Activated T-helper 1 cell treated with anti-CD3 and anti-CD28 coated beads, Interleukin-12 subunit alpha, Interleukin-12 subunit beta, Interleukin-2, Interleukin-4 antibody, amounts not matched to agents 30 ng/mL and 10 ng/mL and 1 ng/mL, durations not matched to agents 14 hours and 24 hours and 36 hours (primary cell): ENCODE measurements at places on chromosomes 13 and 19.

DNA sequence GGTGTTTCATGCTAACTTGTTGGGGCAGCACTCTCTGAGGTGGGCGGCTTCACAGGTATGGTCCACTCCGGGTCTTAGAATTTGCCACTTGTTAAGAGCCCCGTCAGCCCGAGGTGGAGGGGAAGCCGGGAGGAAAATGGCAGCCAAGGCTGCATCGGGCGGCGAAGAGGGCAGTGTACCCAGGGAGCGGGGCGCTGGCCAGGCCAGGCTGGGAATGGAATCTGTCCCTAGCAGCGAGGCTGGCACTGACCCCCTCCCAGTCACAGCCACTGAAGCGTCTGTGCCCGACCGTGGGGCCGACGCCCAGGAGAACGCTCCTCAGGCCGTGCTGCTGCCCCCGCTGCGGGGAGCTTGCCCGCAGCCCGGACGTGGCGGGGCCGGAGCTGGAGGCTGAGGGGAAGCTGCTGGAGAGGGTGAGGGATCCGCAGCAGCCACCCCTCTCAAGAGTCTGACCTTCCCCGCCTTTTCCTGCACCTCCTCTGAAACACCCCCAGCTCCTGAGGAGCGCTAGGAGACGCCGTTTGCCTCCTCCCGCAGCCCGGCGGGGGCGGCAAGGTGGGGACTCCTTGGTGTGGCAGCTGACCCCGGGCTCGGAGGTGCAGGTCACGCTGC lies 313.8 kb upstream of the SPRY2 start:
- DNase-seq, result no peak

- DNase-seq, result no peak
These were observed 841 bp upstream of the ZNF223 start for GRCh38 chr19:44050740-44051649.

DNA sequence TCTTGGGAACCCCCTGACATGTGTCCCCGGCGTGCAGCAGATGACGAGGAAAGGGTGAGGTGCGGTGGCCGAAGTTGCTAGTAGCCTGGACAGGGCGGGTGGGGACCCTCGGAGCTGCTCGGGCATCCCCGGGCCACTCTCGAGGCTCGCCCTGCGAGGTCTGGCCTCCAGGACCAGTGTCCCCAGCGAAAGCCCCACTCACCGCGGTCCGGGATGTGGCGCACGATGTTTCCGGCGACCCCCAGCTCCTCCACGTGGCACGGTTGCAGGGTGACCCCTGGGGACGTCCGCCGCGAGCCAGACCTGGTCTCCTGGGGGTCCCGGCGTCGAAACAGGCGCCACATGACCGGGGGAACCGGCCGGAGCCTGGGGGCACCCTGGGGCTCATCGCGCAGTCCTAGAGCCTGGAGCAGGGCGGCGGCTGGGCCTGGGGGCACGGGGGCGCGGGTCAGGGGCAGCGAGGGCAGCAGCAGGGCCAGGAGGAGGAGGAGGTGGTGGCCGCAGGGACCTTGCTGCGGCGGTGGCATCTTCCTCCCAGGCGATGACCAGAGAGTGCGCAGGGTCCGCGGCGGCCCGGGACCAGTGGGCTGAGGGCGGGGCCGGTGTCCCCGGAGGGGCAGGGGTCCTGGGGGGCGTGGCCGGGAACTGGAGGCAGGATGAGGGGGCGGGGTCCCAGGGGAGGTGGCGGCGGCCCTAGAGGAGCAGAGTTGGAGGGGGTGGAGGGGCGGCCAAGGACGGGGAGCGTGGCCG lies 26.0 kb downstream of the CERS1 start:
- DNase-seq, result no peak

DNA sequence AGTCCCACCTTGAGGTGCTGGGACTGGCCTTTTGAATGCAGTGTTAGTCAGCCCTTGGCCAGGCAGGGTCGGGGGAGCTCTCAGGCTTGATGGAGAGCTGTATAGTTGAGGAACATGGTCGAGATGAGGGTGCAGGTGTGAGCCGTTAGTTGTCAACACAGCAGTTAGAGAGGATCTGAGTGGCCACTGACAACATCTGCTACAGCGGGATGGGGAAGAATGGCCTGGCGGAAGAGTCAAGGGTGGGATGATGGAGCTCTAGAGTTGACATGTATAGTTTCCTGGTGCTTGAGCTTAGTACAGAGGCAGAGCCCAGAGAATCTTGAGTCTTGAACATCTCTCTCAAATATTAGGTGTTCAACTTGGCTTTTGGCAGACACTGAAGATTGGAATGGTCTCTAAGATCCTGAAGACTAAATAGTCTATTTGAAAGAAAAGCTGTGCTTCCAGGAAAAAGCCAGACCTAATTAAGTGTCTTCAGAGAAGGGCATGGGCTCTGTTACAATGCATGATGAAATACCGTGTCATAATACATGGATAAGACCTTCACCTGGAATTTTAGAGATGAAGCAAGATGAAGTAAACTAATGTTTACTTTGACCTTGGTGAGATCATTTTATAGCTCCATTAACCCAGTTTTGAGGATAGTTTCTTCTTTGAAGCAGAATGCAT lies 9.7 kb downstream of the PCCA start:
- no peak for DNase-seq

DNA sequence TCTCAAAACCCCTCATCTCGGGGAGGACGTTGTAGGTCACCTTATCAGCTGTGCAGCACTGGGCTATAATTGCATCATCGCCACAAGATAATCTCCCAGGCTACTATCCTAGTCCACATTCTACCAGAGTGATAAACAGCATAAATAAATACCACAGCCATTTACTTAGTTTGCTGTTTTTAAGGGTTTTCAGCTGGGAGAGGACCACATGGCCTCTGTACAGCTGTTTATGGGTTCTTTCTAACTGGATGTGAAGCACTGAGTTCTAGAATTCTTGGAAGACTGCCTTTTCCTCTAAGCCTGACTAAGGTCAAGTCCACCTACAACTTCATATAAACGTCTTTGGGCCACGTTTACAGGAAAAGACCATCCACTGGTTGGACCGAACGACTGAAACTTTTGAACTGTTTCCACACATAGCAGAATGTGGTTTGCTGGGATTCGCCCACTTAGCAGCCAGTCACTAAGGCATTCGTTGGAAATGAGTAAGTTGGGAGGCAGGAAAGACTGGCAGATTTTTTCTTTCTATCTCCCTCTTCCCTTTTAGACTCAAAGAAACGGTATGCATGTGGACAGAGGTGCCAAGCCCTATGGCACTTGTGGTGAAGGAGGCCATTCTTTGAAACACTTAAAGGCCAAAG lies 752.5 kb upstream of the SGCG start:
- no peak for DNase-seq
